ENCODE measurements at places on chromosomes 6 and 20.

GRCh38 chr6:53244399-53244931 is 95.8 kb upstream of the GCM1 start:
- DNase-seq: no peak

DNA sequence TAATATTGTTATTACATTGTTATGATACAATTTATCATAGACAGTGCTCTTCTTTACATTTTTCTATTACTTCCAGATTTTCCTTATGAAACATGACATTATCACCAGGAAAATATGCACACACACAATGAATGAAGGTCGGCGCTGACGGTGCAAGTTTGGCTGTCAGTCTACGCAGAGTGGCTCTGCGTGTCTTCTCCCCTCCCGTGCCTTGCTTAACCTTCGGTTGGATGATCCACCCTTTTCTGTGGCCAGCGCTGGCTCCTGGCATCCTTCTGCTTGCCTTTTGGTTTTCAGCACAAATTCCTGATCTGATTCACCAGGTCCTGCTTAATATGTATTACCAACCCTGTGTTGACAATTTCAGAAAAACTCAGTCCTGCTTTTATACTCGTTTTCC is 157.4 kb downstream of the TSHZ2 start:
- no peak for DNase-seq

GRCh38 chr6:36862164-36862847 is 12.3 kb downstream of the PPIL1 start:
- no peak for DNase-seq

GRCh38 chr6:72367439-72367838 is 254.4 kb upstream of the KCNQ5 start:
- DNase-seq: no peak

DNA sequence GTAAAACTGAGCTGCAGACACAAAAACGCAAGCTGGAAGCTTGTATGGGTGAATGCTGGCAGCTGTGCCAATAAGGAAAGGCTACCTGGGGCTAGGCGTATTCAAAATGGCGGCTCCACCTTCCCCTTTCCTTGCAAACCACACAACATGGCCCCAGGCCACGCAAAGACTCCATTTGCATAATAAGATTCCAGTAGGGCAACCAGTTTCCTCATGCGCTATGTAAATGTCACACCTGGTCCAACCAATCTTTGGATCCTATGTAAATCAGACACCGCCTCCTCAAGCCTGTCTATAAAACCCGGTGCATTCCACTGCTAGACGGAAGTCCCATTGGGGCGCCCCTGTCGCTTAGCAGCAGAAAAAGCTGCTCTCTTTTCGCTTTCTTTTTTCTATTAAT is 505.9 kb upstream of the BTBD3 start:
- DNase-seq: no peak

GRCh38 chr6:73121421-73121993 is 103.8 kb downstream of the KHDC1L start:
- DNase-seq: no peak

GRCh38 chr20:51542571-51543421 is at the start of gene NFATC2:
TSS of gene NFATC2 (minus strand) at chr20:51542719. CDS start at chr20:51542499, 220 bp downstream.
- DNase-seq: no peak

DNA sequence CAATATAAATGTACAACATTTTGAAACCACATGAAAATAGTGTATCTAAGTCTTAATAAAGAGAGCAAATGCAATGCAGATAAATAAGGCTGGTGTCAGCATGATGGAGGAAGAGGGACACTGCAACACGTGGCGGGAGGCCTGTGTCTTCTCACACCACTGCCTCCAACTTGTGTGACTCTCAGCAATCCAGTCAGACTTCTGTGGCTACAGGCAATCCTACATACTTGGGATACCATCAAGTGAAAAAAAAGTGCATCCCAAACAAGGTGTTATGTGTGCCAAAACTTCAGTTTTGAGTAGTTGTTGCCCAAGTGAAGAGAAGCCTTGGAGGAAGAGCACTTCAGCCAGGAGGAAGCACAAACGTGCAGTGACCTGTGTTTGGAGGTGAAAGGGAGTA is 68.6 kb downstream of the PKIB start:
- DNase-seq: no peak

DNA sequence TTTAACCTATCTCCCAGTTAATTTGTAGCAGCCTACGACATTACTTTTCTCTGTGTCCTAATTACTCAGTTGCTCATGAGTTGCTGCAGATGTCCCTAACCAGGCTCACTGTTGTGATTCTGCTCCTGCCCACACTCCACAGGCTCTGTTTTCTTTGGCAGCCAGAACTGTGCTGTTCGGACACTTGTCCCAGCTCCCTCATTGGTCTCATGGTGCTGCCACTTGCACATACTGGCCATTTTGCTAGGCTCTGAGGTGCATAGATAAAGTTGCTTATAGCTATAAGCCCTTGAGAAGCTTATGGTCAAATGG is 55.0 kb downstream of the NOX3 start:
- no peak for DNase-seq
